ENCODE measurements at places on chromosomes 5 and 9.
A peak's percentile ranks its signal among the peaks of the same experiment; 100 is the strongest.

GRCh38 chr5:38193015-38193581 is 65.3 kb upstream of the EGFLAM start:
- peak; percentile 74 for DNase-seq

GRCh38 chr5:169762338-169763095 is 125.4 kb downstream of the DOCK2 start:
- DNase-seq = no peak

- DNase-seq = no peak
Measured at GRCh38 chr9:133591116-133591910, 17.9 kb downstream of the FAM163B start.

- DNase-seq = no peak
Measured at GRCh38 chr5:180785794-180786221, 16.8 kb downstream of the MGAT1 start.

DNA sequence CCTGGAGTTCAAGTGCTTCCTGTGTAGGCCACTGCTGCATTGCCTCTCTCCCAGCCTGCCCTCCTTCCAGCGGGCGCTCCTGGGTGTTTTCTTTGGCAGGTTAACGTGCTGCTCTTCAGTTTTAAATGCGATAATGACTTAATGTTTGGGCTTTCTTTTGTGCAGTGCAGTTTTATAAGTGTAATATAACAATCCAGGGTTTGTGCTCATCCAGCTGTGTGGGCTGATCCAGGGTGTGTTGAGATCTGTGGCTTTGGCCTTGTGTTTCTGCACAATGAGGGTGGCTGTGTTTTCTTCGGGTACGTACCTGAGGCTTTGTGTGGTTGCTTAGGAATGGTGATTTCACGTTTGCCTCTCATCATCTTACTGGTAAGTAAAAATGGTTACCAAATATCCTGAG is 50.6 kb downstream of the PCSK5 start:
- DNase-seq = no peak

DNA sequence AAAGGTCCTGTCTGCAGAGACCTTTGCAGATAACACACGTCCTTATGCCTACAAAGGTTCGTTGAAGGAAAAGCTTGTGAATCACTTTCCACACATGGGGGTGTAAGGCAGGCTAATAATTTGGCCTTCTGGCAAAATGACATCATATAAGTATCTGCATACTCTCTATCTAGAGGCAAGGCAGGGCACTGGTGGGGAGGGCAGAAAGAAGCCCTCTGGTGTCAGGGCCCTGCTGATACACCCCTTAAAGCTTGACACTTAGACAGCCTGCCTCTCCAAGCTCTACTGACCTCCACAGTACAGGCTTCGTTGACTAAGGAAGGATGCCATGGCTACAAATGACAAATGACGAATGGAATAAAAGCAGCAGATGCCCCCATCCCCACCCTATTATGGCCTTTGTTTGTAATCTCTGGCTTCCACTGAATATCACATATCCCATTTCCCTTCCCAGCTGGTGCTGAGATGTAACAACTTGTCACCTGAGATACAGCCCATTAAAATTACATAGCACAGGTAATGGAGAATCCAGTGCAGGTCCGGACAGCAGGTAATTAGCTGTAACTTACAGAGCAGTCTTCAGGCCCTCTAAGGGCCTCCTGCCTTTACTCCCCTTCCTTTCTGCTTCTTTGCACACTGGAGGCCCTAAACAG is 76.9 kb upstream of the IFNK start:
- no peak for DNase-seq

GRCh38 chr5:119269061-119269944 is 86.5 kb upstream of the TNFAIP8 start:
- DNase-seq = no peak

DNA sequence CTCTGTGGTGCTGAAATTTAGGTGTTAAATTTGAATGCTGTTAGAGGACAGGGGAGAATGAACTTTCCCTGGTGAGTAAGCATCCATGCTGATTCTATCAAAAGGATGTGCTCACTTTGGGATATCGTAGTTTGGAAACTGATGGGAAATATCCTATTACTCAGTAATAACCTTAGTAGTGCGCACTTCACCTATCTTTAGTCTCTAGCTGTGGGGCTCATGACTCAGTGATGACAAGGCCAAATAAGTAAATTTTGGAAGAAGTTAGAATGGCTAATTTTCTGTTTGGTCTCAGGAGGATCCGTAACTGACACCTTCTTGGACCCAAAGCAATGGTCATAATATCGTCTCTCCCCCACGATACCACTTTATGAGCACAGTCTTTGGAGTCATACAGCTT is 448.4 kb downstream of the PSAT1 start:
- no peak for DNase-seq

GRCh38 chr5:139763930-139764791 is 31.4 kb upstream of the PSD2 start:
- no peak for DNase-seq

DNA sequence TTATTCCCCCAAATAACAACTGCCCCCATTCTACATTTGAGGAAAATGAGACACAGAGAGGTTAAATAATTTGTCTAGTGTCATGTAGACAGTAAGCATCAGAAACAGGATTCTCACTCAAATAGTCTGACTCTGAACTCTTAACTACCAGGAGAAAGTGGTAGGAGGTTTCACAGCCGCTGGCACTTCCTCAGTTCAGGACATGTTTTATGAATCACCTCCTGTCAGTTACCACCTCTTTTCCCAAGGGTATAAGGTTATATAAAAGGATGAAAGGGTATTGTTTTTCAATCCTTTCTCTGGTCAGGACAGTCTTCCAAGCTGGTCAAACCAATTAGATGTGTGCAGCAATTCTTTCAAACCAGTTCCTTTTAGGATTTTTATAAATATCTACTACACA is 52.1 kb downstream of the TSSK1B start:
- no peak for DNase-seq

DNA sequence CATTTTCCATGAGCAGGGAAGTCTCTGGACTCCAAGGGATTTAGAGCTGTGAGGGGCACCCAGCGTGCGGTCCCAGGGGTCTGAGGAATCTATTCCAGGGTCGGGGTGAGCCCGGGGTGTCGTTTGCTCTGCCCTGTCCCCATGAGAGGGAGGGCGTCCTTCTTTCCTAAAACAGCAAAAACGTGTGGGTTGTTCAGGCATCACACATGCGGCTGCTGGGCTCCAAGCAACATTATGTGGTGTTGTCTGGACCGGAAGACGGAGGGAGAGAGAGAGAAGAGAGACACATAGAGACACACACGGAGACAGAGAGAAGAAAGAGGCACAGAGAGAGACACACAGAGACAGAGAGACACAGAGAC is 42.7 kb upstream of the COL5A1 start:
- no peak for DNase-seq

Data from left lobe of liver (tissue), 2 donors.